ENCODE measurements at places on chromosomes 5 and 9.

GRCh38 chr5:141909212-141909611 lies 14.5 kb upstream of the DELE1 start:
- no peak for DNase-seq

- DNase-seq = no peak
These were observed 57.5 kb downstream of the COL23A1 start for GRCh38 chr5:178532666-178533065.

DNA sequence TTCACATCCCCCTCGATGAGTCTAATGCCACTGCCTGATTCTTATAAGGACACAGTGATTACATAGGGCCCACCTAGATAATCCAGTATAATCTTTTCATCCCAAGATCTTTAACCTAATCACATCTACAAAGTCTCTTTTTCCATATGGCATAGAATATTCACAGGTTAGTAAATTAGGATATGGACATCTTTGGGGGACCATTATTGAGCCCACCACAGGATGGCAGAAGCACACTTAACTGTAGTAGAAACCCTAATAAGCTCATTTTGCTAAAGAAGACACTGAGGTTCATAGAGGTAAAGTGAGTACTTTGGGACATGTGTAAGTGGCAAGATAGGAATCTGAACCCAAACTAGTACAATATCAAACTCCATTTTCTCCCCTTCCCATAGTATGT lies 38.9 kb downstream of the ASTN2 start:
- no peak for DNase-seq

- DNase-seq = no peak
These were observed 7.6 kb downstream of the NTRK2 start for GRCh38 chr9:84677080-84677479.

DNA sequence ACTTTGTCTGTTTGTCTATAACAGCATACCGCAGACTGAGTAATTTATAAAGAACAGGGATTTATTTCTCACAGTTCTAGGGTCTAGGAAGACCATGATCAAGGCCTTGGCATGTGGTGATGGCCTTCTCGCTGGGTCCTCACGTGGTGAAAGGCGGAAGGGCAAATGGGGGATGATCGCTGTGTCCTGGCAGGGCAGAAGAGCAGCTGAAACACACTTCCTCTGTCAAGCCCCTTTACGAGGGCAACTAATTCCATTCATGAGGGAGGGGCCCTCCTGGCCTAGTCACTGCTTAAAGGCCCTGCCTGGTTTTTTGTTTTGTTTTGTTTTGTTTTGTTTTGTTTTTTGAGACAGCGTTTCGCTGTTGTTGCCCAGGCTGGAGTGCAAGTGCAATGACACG lies 41.9 kb upstream of the UBTD2 start:
- DNase-seq = no peak

DNA sequence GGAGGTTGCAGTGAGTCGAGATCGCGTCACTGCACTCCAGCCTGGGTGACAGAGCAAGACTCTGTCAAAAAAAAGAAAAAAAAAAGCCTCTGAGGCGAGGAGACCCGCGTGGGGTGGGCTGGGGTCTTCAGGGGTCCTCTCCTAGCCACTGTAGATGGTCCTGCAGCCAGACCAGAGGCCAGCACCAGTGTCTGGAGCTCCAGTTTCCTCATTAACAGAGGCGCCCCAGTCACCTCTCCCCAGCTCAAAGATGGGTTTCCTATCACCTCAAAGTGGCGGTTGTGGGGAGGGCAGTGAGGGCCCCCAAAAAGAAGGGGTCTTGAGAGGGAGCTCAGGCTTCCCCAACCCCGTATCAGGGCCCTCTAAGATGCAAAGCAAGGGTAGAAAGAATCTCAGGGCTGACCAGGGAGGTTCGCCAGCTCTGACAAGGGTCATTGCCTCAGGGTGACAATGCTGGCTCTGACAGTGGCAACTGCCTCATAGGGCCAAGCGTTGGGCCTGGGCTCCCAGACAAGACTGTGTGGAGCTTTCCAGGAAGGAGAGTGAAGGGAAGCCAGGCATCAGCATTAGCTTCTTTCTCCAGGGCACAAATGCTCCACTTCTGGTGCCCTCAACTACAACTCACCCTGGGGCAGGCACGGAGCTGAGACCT lies 15.0 kb downstream of the STK10 start:
- DNase-seq = no peak

DNA sequence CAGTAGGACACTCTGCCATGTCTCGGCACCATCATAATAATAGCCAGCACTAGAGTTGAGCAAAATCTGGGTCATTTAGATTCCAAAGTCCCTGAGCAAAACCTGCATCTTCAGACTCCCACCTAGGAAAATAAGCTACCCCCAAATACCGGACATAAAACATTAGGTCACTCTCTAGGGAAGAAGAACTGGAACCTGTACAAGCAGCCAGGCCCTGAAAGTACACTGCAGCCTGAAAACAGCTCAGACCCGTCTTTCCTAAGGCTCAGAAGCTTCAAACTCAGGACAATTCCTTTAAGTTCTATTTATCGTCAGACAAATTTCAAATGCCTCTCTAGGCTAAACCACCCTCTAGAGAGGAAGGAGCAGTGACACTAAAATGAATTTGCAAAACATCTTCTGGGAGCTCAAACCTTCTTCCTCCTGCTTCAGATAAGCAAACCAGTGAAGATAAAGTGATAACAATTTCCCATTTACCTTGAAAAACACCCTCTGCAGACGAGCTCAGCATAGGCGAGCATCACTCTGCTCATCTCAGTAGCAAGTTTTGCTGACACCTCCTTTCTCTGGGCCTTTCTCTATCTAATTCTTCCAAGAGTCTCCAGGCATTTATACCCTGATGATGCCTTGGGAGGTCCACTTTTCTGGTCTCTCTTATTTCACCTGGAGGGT lies 34.0 kb downstream of the ADAM19 start:
- DNase-seq = no peak

- no peak for DNase-seq
These were observed 91.5 kb upstream of the NREP start for GRCh38 chr5:111848476-111848875.

GRCh38 chr5:9498541-9499497 lies 47.1 kb downstream of the SEMA5A start:
- no peak for DNase-seq

DNA sequence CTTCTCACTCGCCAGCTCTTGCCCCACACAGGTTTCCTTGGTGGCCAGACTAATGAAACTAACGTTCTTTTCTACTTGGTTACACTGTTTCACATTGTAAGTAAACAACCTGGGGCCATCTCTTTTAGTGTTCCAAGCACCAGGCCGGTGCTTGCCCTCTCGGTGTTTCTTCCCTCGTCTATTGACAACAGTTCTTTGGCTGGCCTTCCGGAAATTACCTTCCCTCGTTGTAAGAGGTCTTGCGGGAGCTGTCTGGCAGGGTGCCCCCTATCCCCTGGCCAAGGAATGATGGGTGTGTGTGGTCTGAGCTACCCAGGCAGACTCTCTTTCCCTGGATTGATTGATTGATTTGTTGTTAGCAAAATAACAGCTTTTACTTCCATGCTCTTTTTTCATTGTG lies 918 bp upstream of the MYMK start:
- DNase-seq = no peak

DNA sequence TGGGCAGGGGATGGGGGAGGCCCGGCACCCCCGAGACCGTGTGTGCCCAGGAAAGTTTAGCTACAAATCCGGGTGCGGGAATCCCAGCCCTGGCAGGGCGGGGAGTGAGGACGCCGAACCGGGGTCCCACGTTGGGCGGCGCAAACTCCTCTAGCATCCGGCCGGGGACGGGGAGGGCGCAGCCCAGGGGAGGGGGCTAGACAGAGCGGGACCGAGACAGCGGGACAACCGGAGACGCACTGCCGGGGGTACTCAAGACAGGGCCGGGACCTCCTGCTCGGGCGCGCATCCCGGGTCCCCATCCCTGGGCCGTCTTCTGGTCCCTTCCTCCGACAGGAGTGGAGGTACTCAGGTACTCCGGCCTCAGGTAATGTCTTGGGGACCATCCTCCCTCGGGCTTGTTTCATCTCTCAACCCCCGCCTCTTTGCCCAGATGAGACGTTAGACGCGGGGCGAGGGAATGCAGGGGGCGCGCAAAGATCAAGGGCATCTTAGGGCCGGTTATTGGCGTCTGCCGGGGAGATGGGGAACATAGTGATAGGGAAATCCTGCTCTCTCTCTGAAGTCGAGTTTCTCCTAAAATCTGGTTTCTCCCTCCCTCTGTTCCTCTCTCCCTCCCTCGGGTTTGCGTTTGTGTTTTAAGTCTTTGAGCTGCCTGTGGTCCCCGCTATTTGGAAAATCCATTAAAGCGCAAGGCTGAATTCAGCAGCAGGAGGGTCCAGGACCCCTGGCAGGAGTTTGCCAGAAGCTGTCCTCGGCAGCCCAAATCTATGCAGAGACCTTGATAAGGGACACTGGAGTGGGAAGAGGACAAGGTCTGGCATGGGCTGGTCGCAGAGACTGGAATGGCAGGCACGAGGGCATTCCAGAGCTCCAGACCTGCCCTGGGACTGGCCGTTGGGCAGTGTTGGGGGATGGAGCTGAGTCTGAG lies 815 bp downstream of the PDZD2 start:
- DNase-seq = no peak

DNA sequence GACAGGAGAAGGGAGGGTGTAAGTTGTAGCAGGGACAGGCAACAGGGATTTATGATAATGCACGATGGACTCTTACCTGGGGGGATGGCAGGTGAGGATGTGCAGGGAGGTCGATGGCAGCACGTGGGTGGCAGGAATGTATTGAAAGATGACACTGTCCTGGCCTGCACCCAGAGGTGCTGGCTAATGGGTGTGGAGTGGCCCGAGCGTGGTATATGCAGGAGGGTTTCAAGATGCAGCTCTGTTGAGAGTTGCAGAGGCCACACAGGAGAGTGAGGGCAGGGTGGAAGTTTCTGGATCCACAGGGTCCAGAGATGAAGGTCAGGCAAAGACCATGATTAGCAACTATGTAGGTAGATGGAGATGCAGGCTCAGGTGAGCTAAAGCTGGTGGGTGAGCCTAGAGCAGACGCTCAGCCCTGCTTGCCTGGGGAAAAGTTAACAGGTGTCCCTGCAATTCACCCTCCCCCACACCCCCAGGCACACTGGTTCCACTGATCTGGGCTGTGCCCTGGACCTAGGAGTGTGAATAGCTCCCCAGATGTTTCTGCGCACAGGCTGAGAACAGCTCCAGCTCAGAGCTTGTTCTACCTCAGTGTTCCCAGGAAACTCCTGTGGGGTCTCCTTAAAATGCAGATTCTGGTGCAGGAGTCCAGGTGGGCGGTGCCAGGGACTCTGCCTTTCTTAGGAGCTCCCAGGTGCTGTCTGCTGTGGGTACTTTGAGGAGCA lies 21.5 kb upstream of the S1PR3 start:
- no peak for DNase-seq

DNA sequence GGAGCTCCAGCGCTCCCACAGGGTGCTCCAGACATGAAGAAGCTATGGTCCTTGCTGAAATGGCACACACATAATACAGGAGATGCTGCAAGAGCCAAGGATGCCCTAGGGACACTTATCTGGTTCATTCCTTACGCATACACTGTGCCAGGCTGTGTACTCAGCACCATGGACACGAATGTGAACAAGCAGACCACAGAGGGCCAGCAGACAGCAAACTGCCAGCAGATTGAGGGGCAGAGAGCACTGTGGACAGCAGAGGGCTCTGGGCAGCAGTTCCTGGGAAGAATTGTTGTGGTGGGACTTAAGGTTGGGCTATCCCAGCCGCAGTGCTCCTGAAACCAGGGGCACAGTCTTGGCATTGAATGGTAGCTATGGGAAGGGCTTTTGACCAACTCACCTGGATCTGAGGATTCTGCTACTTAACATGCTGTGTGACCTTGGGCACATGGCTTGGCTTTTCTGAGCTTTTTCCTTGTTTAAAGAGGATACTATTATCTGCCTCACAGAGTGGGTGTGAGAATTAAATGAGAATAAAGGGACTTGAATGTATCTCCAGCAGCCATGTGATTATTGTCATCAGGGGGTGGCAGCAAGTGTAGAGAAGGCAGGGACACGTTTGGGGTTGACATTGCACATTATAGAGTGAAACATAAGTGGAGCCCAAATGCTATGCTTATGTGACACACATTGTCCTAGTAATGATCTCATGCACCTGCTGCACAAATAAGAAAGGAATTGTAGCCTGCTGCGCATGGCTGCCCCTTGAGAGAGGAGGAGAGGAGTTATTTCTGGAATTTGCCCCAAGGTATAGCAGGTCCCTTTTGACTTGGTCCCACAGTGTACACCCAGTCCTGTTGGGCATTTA lies 30.1 kb downstream of the PPARGC1B start:
- DNase-seq = no peak

DNA sequence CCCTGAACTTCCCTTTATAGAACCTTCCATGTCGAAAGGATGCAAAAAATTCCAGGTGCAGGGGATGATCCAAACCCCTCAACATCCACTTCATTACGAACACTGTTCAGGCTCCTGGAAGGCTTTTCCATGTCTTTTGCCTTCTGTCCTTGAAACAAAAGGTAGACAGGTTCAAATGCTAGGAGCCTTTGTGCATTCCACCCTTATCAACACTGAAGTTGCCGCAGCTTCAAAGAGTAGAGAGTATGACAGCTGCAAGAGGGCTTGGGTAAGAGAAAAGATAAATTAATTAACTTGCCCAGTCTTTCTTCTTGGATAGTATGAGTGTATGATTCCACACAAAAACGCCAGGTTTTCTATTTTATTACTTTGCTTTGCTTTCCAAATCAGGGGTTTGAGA lies 269.1 kb upstream of the MSX2 start:
- no peak for DNase-seq

DNA sequence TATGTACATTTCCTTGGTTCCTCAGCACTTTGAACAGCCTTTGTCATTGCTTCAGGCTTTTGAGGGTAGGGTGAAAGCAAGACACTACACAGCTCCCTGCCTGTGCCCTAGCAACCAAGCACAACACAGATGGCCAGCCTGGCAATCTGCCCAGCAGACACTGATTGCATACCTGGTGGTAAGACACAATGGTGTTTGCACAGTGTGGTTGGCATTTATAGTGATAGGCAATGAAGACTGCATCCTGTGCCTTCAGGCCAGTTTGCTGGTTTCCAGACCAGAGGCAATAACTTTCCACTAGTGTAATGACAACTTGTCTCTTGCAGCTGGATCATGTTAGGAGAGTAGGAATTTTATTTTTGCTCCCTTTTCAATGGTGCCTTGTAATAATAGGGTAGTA lies 144.5 kb upstream of the TNC start:
- peak; percentile 7 for DNase-seq

Measured in Panc1 (cell line).